ENCODE measurements at places on chromosomes 1 and 21.

DNA sequence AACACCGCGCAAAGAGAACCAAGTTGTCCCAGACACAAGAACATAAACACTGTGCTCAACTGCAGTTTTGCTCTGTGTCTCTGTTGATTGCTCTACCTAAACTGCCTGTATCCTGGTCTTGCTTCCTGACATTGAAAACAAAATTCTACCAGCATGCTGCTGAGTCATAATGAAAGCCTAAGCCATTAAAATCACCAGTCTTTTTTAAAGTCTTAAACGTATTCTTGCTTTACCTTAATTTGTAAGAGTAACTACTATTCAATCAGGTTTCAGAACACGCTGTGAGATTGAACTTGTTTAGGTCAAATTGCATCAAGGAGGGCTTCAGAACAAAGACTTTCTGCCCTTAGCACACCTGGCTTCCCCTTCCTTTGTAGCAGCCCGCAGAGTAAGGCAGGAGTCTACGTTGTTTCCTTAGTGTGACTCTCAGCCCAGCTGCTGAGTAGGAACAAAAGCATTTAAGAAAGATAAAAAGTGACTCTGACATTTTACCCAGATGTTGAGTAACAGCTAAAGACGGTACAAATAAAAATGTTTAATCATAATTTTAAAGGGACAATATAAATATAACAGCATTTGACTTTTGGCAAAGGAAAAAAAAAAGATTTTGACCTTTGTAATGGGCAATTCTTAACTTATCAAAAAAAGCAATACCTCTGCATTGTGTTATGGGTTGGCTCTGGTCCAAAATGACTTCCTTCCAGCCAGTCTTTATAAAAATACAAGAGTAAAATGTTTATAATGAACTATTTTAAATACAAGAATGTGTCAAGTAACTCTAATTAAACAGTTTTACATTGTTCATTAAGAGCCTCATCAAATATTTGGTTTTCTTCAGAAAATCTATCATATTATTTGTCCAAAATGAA is 186.9 kb upstream of the ADGRL4 start:
- DNase-seq: no peak

DNA sequence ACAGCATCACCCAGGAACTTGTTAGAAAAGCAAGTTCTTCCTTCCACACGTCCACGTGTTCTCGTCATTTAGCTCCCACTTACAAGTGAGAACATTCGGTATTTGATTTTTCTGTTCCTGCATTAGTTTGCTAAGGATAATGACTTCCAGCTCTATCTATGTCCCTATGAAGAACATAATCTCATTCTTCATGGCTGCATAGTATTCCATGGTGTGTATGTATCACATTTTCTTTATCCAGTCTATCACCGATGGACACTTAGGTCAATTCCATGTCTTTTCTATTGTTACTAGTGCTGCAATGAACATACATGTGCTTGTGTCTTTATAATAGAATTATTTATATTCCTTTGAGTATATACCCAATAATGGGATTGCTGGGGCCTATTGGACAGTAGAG is 368.7 kb upstream of the RUNX1 start:
- no peak for DNase-seq

DNA sequence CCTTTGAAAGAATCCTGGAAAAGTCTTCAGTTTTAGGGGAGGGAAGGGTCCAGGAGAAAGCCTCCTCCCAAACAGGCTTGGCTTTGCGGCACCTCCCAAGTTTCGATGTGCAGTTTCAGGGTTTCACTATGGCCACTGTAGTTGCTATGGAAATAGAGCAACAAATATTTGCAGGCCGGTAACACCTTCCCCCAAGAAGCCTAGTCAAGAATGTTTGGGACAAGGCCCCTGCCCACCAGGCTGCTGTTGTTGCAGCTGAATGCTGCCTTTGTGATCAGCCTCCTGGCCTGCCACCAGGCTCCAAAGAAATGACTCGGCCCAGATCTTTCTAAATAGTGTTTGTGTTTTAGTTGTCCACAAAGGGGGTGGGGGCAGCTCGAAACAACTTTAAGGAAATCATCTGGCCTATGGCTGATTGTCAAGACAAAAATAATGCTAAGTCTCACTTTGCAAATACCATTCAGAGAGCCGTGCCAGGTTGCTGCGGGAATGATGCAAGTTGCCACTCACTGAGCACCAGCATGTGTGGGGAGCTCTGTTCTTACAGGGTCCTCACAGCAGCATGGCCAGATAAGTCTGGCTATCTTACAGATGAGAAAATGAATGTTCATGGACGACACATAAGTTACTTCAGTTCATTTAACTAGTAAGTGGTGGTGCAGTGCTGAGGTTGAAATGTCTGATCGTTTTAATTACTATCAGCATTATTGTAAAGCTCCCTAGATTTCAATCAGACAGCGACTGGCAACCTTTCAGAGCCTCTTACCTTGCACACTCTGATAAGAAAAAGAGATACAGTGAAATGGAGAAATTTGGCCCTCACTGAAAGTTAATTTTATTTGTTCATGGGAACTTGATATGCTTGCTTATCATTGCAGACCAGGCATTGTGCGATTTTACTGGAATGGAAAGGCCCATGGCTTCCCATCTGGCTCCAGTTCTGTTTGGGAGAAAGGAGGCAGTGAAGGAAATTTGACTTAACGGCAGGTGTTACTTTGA is 91.2 kb upstream of the JUN start:
- no peak for DNase-seq

- no peak for DNase-seq
Measured at GRCh38 chr21:27101523-27101922, 134.6 kb upstream of the ADAMTS5 start.

DNA sequence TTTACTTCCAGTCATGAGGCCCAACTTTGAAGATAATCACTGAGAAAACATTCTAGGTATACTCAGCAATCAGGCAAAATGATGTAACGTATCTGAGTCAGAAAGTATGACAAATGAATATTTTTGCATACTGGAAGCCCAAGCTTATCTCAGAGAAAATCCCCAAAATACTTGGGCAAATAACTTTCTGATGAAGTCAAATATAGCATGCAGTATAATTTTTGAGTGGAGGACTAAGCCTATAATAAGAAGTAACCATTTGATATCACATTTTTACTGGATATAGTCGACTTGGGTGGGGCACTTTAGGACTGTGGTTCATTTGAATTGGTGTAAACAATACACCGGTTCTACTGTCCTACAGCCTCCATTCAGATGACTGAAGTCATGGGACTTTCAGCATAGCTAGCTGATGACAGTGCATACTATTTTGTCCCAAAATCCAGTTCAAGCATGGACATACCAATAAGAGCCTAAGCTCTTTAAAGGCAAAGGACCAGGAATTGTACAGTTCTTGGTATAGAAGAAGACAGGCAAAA is 2.3 kb upstream of the GADD45A start:
- no peak for DNase-seq

DNA sequence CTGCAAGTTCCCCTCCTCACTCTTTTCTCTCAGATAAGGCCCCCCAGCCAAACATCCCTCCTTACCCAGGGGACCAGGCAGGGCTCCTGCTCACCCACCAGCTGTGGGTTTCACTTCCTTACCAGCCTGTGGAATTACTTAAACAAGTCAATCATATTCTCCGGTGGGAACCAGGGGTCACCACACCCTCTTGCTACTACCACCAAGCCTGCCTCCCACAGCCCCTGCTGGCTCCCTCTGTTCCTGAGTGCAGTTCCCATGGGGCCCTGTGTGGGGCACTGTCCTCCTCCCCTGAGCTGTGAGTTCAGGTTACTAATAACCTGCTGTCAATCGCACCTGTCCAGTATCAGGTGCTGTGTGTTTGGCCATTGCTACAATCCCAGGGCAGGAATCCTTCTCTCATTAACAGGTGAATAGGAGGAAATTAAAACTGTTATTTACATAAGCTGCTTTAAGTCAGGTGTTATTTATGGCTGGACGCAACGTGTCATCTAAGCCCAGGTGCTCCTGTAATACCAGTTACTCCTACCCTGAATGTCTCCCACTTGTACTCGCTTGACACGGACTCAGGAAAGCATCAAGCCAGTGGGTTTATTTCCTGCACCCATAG is 53.1 kb upstream of the LBR start:
- DNase-seq: peak; percentile 42

GRCh38 chr1:239811211-239811885 is 280.3 kb upstream of the FMN2 start:
- peak; percentile 14 for DNase-seq

- peak; percentile 68 for DNase-seq
Measured at GRCh38 chr1:1677718-1678580, 14.6 kb downstream of the SLC35E2B start.

- no peak for DNase-seq
Measured at GRCh38 chr1:110471131-110471530, 20.2 kb downstream of the PROK1 start.

GRCh38 chr1:184483101-184483683 is 96.4 kb downstream of the C1orf21 start:
- no peak for DNase-seq

DNA sequence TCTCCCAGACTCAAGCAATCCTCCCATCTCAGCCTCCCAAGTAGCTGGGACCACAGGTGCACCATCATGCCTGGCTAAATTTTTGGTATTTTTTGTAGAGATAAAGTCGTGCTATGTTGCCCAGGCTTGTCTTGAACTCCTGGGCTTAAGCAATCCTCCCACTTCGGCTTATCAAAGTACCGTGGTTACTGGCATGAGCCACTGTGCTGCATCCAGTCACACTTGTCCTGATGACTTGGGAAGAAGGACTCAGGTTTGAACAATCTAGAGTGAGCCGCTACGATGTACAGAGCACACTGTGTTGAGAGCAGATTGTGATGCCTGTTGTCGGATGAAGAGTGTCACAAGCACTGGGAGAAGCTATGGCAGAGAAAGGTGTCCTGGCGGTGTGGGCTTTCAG is 27.2 kb downstream of the RNF187 start:
- no peak for DNase-seq

- no peak for DNase-seq
Measured at GRCh38 chr1:41672173-41672572, 187.7 kb upstream of the EDN2 start.

- no peak for DNase-seq
Measured at GRCh38 chr1:178464566-178464965, 32.2 kb downstream of the CLEC20A start.

GRCh38 chr1:197686231-197686630 is 89.0 kb downstream of the DENND1B start:
- no peak for DNase-seq

DNA sequence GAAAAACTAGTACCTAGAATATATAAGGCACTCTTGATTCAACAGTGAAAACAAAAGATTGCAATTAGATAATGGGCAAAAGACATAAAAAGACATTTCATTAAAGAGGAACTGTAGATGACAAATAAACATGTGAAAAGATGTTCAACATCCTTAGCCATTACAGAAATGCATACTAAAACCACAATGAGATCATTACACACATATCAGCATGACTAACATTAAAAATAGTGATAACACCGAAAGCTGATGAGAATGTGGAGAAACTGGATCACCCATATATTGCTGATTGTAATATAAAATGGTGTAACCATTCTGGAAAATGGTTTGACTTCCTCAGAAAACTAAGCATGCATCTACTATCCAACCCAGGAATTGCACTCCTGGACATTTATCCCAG is 340.3 kb downstream of the SEC16B start:
- DNase-seq: no peak

DNA sequence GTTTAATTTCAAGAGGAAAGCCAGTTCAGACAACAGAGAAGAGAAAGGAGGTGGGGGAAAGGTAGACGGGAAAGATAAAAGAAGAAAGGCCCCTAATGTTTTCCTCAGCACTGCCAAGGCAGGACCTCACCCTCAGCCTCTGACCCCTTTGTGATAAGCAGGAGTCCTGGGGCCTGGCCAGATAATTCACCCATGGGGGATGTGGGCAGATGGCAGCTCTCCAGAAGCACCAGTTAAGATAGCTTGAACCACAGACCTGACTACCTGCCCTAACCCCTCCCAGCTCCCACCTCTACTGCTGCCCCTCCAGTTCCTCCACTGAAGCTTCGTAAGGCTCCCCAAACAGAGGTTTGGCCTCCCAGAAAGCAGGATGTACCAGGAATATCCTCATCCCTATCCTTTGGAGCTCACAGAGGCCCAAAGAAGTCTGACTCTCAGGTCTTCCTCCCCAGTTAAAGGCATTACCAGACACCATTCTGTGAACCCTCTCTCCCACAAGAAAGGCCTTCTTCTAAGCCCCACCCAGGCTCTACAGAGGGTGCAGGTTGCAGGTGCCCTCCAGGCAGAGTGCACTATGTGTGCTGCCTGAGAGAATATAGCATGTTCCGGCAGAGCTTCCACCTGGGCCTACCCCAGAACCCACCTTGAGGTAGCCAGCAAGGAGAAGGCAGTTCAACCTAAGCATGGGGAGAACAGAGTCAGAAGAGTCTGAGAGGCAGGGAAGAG is 9.2 kb upstream of the SNAPIN start:
- DNase-seq: peak; percentile 48

DNA sequence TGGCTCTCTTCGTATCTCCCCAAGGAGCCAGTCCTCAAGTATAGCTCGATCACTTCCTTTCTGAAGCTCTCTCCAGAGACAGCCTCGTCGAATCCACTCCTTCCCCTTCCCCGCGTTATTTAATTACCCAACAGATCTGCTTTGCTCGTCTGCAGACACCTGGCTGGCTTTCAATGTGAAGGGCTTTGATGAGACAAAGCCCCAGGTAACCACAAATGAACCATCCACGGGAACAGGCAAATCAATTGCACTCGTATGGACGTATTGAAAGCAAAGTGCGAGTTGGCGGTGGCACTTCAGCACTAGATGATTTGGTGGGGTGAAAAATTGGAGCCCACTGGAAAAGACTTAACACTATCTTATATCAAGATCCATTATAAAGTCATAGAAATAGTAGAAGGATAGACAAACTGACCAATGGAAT is 364 bp upstream of the BCAR3 start:
- DNase-seq: no peak

GRCh38 chr1:201533836-201534235 is 5.1 kb upstream of the NAV1 start:
- no peak for DNase-seq

- DNase-seq: no peak
Measured at GRCh38 chr1:56436912-56437417, 142.4 kb downstream of the PLPP3 start.

GRCh38 chr1:196897158-196897828 is 9.4 kb downstream of the CFHR4 start:
- no peak for DNase-seq

DNA sequence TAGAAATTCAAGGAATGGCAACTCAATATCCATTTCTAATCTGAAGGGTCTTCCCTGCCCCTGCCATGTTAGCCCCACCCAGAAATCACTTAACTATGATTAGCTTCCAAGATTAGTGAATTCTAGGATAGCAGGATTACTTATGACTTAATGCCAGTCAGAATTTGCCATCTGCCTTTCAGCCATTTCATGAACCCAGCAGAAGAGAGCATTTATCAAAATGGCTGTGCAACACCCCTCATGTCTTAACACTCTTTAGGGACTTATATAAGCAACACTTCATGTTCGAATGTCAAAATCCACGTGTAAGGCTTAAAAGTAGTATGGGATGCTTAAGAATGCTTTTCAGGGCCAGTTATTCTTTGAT is 288.5 kb downstream of the NFIA start:
- no peak for DNase-seq

Data from CD4-positive, alpha-beta T cell treated with Interleukin-6 for 4 hours (primary cell).